ENCODE measurements at places on chromosomes 2 and 18. TPM values are rescaled to one million over a fixed set of nuclear protein-coding genes. Genes with fewer than 3 reads are reported as not detected.
A peak's percentile ranks its signal among the peaks of the same experiment; 100 is the strongest.

Gene CSRNP3
- not detected for total RNA-seq

GRCh38 chr2:46873604-46874068, 42.0 kb downstream of the MCFD2 start:
- H3K4me1 ChIP-seq = no peaks in the 10 kb centered on the region
- H3K36me3 ChIP-seq = no peaks in the 10 kb centered on the region
- DNase-seq = no peak
- H3K4me3 ChIP-seq = no peak overlapping the region
- H3K27me3 ChIP-seq = peaks cover 4% of the 10 kb centered on the region

DNA sequence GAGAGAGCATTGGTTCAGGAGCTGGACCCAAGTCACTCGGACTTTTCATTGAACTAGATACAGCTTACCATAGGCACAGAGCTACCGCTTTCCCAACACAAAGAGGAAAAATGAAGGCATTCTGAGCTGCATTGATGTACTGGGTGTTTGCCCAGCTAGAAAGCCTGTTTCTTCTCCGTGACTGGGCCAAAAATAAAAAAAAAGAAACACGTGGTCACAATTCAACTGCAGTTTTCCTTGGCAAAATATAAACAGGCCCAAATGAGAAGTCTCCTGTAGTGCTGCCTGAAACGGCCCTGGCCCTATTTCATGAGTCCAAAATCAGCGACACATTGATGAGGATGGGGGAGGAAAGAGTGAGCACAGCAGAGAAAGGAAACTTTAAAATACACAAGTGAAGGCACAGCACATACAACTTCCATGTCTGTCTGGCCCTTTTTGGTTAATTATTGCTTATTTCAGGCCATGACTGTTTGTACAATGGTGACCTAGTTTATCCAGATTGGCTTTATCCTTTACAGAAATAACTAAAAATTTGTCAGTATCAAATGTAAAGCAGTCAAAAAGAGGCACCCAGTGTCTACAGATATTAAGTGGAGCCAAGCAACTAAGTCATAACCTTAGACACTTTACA, 179.7 kb downstream of the ICOS start:
- peaks cover 2% of the 10 kb centered on the region for H3K36me3 ChIP-seq
- H3K27me3 ChIP-seq = peaks cover 4% of the 10 kb centered on the region
- H3K4me1 ChIP-seq = peaks cover 31% of the 10 kb centered on the region
- no peak overlapping the region for H3K4me3 ChIP-seq
- no peak overlapping the region for H3K27ac ChIP-seq

DNA sequence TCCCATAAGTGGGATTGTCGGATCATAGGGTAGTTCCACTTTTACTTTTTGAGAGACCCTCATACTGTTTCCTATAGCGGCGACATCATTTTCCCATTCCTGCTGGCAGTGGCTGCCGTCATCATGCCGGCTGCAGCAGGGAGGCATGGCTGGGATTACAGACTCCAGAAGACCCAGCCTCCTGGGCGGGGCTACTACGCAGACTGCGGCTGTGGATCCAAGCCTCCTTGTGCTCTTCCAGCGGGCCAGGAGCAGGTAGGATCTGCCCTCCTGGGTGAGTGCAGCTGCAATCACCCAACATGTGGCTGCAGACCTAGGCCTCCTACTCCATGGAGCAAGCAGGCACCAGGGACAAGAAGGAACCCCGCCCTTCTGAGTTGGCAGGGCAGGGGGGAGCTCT, 359.2 kb downstream of the GALR1 start:
- H3K4me1 ChIP-seq = no peaks in the 10 kb centered on the region
- DNase-seq = no peak
- H3K27me3 ChIP-seq = no peaks in the 10 kb centered on the region
- no peak overlapping the region for H3K4me3 ChIP-seq
- no peak overlapping the region for H3K27ac ChIP-seq
- no peaks in the 10 kb centered on the region for H3K36me3 ChIP-seq

GRCh38 chr2:201366146-201366545, 9.0 kb upstream of the FLACC1 start:
- H3K36me3 ChIP-seq = peaks cover 89% of the 10 kb centered on the region
- H3K4me3 ChIP-seq = no peak overlapping the region
- no peaks in the 10 kb centered on the region for H3K27me3 ChIP-seq
- H3K4me1 ChIP-seq = peaks cover 33% of the 10 kb centered on the region
- no peak overlapping the region for H3K27ac ChIP-seq

DNA sequence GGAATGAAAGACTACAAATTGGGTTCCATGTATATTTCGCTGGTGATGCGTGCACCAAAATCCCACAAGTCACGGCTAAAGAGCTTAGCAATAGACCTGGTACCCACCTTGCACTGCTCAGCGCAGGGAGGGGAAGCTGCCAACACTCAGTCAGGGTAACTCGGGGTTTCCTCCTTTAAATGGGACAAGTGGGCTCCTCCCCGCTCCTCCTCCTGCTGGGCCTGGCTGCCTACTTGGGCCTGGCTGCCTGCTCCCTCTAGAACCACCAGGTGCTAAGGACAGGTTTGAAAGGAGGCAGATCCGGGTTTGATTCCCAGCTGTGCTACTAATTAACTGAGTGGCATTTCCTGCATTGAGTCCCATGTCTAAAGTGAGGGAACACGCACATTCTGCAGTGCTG, 23.4 kb downstream of the MYO7B start:
- H3K4me1 ChIP-seq = peaks cover 20% of the 10 kb centered on the region
- no peak for DNase-seq
- H3K36me3 ChIP-seq = peaks cover 6% of the 10 kb centered on the region
- peaks cover 50% of the 10 kb centered on the region for H3K27me3 ChIP-seq
- no peak overlapping the region for H3K27ac ChIP-seq

Gene GREB1L
- not detected for total RNA-seq

GRCh38 chr18:8301427-8302172, 307.6 kb upstream of the RAB12 start:
- no peaks in the 10 kb centered on the region for H3K27me3 ChIP-seq
- no peaks in the 10 kb centered on the region for H3K4me1 ChIP-seq
- DNase-seq = no peak
- H3K36me3 ChIP-seq = no peaks in the 10 kb centered on the region

GRCh38 chr2:111005307-111005706, 115.4 kb upstream of the BCL2L11 start:
- no peaks in the 10 kb centered on the region for H3K4me1 ChIP-seq
- H3K27ac ChIP-seq = no peak overlapping the region

DNA sequence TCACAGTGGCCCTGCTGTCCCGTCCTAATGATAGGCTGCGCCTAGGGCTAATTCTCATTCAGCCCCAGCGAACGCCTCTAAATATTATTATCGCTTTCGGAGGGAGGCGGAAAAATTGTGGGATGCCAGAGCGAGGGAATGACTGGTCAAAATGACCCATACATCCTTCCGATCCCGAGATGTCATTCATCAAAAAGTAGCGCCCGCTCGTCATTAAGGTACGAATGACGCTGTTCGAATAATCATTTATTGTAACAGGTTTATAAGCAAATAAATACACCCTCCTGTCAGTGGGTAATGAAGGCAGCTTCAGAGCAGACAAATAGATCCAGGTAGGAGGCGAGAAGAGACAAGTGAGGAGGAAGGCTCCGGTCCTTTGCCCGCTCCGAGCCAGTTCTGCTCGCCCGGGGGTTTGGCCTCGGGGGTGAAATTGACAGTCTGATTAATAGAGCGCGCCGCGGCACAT, at the start of gene EVX2:
Gene EVX2, minus strand, starts transcription at position 167 of the 466 bp plus-strand sequence. CDS start 186 bp downstream, outside the sequence.
- peak within 1 kb of the TSS; percentile 58 for H3K4me3 ChIP-seq
- H3K27ac ChIP-seq = peak within 1 kb of the TSS; percentile 78
- H3K4me1 ChIP-seq = peaks cover 14% of the 10 kb centered on the region

- H3K27ac ChIP-seq = no peak overlapping the region
- H3K36me3 ChIP-seq = peaks cover 4% of the 10 kb centered on the region
- no peak for DNase-seq
Observed at GRCh38 chr18:78241535-78242253, 737.9 kb upstream of the SALL3 start.

Gene ACMSD
- total RNA-seq = not detected

- H3K27ac ChIP-seq = no peak overlapping the region
- no peaks in the 10 kb centered on the region for H3K36me3 ChIP-seq
- no peak for DNase-seq
Observed at GRCh38 chr18:6598657-6599056, 130.9 kb upstream of the ARHGAP28 start.

DNA sequence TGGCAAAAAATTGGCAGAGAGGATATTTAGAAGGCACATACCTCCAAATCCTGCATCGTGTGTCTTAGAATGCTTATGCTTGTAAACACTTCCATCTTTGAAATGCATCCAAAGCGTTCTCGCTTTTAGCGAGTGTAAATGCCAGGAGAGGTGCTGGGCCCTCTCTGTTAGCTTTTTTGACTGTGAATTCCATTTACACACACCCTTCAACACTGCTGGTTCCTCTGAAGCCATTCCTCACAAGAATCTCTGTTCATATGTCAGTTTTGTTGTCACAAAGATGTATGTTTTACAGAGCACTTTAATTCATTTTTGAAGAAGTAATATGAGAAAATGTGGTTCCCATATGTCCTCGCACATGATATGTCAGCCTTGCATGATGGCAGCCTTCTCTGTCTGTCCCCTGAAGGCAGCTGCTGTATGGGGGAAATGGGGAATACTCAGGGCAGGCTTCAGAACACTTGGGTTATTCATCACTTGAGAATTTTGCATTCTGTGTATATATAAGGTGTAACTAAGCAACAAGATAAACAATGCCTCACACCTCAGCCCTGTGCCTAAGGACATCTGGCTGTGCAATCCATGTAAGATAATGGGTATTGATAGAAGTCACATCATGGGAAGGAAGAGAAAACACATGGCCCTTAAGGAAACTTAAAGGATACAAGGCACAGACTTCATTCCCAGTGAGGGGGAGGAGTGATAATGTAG, 52.3 kb downstream of the RAB27B start:
- no peak overlapping the region for H3K4me3 ChIP-seq
- H3K27ac ChIP-seq = no peak overlapping the region
- no peak for DNase-seq

Gene AKAIN1
- total RNA-seq = not detected

Gene TEX44
- total RNA-seq = not detected

Gene LYG1
- total RNA-seq = 1.6 TPM

GRCh38 chr2:125745514-125745913, 910.4 kb upstream of the GYPC start:
- no peak for DNase-seq
- H3K4me3 ChIP-seq = no peak overlapping the region
- no peak overlapping the region for H3K27ac ChIP-seq
- no peaks in the 10 kb centered on the region for H3K4me1 ChIP-seq
- no peaks in the 10 kb centered on the region for H3K27me3 ChIP-seq

GRCh38 chr18:57754577-57755338, 48.4 kb downstream of the ATP8B1 start:
- no peak for DNase-seq
- H3K27ac ChIP-seq = no peak overlapping the region
- H3K27me3 ChIP-seq = peaks cover 1% of the 10 kb centered on the region
- H3K4me1 ChIP-seq = peaks cover 12% of the 10 kb centered on the region

Gene STPG4
- 0.64 TPM for total RNA-seq

- no peak overlapping the region for H3K27ac ChIP-seq
- no peaks in the 10 kb centered on the region for H3K27me3 ChIP-seq
- no peaks in the 10 kb centered on the region for H3K36me3 ChIP-seq
- DNase-seq = no peak
- H3K4me3 ChIP-seq = no peak overlapping the region
Observed at GRCh38 chr2:98012561-98012991, 16.8 kb upstream of the TMEM131 start.

Gene DHRS9
- not detected for total RNA-seq

- H3K27ac ChIP-seq = no peak overlapping the region
- DNase-seq = no peak
- H3K36me3 ChIP-seq = no peaks in the 10 kb centered on the region
- no peaks in the 10 kb centered on the region for H3K4me1 ChIP-seq
- no peak overlapping the region for H3K4me3 ChIP-seq
Observed at GRCh38 chr2:35960596-35960995, 395.0 kb upstream of the CRIM1 start.

- H3K27ac ChIP-seq = no peak overlapping the region
- no peaks in the 10 kb centered on the region for H3K4me1 ChIP-seq
- no peak overlapping the region for H3K4me3 ChIP-seq
- DNase-seq = no peak
- H3K36me3 ChIP-seq = no peaks in the 10 kb centered on the region
Observed at GRCh38 chr2:225270861-225271260, 128.6 kb upstream of the NYAP2 start.

DNA sequence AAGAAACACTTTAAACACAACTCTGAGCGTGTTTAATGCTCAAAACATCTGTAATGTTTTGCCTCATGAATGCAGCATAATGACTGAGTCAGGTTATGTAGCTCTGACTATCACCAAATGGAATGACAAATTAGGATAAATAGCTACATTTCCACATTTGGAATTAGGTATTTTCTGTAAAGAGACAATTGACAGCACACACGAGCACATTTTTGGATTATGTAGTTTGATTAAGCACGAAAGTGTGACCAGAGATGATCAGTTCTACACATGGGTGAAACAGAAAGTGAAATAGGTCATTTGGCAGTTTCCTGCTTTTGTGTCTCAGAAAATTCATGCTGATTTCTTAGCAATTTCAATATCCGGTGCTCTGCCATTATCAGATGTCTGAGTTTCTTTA, 29.0 kb downstream of the LPIN1 start:
- no peaks in the 10 kb centered on the region for H3K27me3 ChIP-seq
- peaks cover 54% of the 10 kb centered on the region for H3K4me1 ChIP-seq
- peak overlapping the region; percentile 94 for H3K27ac ChIP-seq
- peak overlapping the region; percentile 60 for H3K4me3 ChIP-seq
- peak; percentile 37 for DNase-seq
- peaks cover 70% of the 10 kb centered on the region for H3K36me3 ChIP-seq

DNA sequence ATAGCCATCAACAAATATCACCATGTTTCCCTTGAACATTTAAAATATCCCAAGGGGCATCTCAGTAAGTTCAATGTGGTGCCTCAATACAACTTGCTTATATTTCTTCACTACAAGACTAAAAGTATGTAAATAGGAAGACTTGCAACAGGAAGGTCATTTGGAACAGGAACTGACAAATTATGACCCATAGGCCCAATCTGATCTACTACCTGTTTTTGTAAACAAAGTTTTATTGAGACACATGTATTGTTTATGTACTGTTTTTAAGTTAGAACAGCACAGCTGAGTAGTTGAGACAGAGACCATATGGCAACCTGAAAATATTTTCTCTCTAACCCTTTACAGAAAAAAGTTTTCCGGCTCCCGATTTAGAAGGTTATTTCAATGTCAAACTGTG, 154.8 kb upstream of the TFPI start:
- no peaks in the 10 kb centered on the region for H3K36me3 ChIP-seq
- no peaks in the 10 kb centered on the region for H3K27me3 ChIP-seq
- H3K4me1 ChIP-seq = no peaks in the 10 kb centered on the region
- DNase-seq = no peak
- no peak overlapping the region for H3K27ac ChIP-seq

Gene CHRND
- total RNA-seq = not detected

GRCh38 chr2:139454251-139454650, 674.1 kb upstream of the NXPH2 start:
- no peaks in the 10 kb centered on the region for H3K4me1 ChIP-seq
- no peaks in the 10 kb centered on the region for H3K27me3 ChIP-seq
- no peak overlapping the region for H3K27ac ChIP-seq
- no peak for DNase-seq
- no peak overlapping the region for H3K4me3 ChIP-seq

Gene SFTPB
- total RNA-seq = not detected

DNA sequence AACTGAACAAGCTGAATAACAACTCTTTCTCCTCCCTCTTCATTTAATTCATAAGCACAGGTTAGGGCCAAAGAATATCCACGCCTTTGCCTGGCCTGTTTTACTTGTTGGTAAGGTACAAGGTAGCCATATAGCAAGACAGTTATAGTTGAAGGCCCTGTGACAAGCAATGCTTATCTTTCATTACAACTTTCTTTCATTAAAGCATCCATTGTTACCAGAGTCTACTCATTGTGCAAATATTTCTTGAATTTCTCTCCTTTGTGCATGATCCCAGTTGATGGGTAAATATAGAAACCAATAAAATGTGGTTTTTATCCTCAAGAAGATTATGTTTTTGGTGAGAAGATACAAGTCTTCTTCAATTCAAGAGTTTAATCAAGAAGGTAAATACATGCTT, 140.2 kb downstream of the UBE2E3 start:
- peaks cover 47% of the 10 kb centered on the region for H3K4me1 ChIP-seq
- no peak for DNase-seq
- no peak overlapping the region for H3K4me3 ChIP-seq
- peaks cover 43% of the 10 kb centered on the region for H3K36me3 ChIP-seq

Data from activated CD4-positive, alpha-beta T cell treated with anti-CD3 and anti-CD28 coated beads, Interleukin-2, amount 10 ng/mL, durations not matched to agents 7 days and 5 days (primary cell).